CD4-positive, alpha-beta T cell treated with Interleukin-6 for 4 hours (primary cell): ENCODE measurements at places on chromosomes 6 and 20.

DNA sequence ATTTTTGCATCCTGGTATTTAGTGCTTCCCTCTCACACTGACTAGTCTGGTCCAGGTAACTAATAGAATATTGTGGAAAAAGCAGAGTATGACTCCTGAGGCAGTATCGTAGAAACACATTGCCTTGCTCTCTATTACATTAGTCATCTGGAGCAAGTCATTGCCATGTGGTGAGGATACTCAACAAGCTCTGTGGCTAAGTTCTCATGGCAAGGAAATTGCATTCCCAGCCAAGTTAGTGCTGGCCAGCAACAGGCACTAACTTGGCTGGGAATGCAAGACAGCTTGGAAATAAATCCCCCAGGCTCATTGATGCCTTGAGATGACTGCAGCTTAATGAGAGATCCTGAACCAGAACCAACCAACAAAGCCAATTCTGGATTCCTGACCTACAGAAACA is 39.7 kb upstream of the HTR1B start:
- no peak for DNase-seq

DNA sequence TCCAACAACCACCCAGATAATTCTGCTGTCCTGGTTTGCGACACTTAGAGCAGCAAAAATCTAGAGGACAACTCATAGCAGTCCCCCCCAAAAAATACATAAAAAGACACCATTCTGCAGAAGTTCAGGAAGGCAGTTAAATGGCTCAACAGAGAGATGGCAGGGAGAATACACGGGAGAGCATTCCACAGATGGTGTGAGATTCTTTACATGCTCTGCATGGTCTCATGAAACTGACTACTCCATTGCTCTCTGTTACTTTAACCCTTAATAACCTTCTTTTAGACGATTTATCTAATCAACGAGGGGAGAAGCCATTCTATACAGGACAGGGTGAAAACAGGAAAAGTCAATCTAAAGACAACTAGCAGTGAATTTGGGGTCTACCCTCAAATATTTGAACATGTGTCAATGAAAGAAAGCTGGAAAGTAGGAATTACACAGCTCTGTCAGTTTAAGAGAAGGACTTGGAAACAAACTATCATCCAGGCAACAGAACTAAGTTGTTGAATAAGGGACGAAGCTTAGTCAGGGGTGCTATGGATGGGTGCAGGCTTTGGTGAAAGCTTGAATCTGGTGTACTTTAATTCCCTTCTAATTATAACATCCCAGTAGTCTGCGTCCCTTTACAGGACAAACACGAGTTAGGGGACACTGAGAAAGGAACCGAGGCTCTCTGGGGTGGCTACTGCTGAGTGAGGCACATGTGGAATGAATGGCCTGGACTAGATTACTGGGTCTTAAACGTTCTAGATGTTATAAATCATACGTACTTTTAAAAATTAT is 5.1 kb downstream of the PERP start:
- DNase-seq = no peak

- DNase-seq = no peak
Measured at GRCh38 chr6:86936834-86937218, 502 bp upstream of the HTR1E start.

- no peak for DNase-seq
Measured at GRCh38 chr20:61608275-61609085, 356.4 kb downstream of the CDH4 start.

DNA sequence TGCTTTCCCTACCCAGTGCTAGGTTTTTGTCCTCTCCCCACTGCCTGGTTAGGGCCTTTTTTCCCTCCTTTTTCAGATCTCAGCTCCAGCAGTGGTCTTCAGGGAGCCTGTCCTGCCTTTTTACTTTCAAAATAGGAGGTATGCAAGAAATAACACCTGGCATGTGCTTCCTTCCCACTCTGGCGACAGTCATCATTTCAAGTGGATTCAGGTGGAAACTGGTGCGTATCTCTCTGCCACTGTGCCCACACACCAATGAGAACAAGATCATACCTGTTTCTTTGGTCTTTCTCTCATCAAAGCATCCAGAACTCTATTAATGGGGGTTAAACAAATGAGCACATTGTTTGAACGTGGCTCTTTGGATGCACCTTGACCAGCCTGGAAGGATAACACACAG is 95.7 kb upstream of the GGTLC1 start:
- DNase-seq = no peak

DNA sequence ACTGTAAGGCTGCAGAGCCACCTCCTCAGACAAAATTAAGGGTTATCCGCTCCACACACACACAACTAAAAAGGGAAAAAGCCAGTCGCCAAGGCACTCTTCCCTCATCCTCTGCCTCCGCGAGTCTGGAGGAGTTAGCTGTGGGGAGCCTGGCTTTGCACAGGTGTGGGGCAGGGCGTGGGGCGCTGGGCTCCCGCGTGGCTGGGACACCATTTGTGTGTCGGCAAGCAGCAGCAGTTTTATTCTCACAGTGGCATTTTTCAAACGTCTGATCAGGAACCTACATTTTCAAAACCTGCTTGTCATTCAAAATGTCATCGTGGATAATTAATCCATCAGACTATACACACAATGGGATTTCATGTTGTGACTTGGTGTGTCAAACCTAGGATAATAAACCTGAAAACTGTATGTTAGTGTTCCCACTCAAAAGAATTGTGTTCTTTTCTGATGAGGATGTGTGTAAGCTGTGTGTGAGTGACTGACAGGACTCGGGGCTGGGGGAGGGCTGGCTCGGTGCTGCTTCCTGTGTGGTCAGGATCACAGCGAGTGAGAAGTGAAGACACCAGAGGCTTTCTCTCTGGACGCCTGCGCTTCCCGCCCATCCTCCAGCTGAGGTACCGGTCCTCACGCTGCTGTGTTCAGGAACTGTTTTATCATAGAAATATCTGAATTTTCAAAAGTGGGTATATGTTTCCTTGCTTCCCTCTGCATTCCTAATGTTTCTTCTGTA is 83.1 kb downstream of the IRF4 start:
- peak; percentile 85 for DNase-seq

GRCh38 chr6:56856036-56856580 is 98.8 kb upstream of the BEND6 start:
- no peak for DNase-seq

DNA sequence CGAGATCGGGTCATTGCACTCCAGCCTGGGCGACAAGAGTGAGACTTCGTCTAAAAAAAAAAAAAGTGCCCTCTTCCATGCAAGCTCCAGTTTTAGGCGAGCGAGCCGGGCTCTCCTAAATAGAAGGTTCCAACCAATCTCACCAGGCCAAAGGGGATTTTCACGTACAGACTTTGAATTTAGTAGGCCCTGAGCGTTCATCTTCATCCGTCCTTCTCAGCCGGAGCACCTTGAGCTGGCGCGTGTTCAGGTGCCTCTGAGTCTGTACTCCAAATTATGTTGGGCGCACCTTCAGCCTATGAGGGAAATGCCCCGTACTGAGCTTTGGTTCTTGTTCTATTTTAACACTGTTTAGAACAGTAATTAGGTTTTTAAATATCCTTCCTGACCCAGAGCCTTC is 817 bp upstream of the TAP2 start:
- DNase-seq = no peak

GRCh38 chr6:153210083-153210482 is 79.0 kb upstream of the RGS17 start:
- DNase-seq = no peak

DNA sequence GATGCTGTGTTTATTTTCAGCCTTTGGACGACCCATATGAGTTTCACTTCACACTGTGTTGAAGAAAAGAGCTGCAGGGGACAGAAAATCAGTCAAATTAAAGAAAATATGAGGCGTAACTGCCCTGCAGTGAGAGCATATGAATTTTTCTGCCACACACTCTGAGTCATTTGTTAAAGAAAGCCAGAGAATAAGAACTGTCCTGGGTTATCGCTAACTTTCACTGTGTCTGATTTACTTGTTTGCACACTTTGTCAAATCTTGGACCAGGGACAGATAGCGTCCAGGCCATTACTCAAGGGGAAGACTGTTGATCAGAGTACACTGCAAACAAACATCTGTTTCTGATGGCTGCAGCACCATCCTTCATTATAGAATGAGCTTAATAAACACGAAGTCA is 126.8 kb upstream of the AGPAT4 start:
- DNase-seq = no peak

GRCh38 chr20:36812594-36813463 is 39.3 kb upstream of the DSN1 start:
- DNase-seq = no peak

- no peak for DNase-seq
Measured at GRCh38 chr6:2962636-2963035, 8.7 kb downstream of the SERPINB6 start.

GRCh38 chr6:91573826-91574416 is 987.0 kb upstream of the MAP3K7 start:
- no peak for DNase-seq

GRCh38 chr20:13756551-13756950 is 28.2 kb downstream of the ESF1 start:
- no peak for DNase-seq

DNA sequence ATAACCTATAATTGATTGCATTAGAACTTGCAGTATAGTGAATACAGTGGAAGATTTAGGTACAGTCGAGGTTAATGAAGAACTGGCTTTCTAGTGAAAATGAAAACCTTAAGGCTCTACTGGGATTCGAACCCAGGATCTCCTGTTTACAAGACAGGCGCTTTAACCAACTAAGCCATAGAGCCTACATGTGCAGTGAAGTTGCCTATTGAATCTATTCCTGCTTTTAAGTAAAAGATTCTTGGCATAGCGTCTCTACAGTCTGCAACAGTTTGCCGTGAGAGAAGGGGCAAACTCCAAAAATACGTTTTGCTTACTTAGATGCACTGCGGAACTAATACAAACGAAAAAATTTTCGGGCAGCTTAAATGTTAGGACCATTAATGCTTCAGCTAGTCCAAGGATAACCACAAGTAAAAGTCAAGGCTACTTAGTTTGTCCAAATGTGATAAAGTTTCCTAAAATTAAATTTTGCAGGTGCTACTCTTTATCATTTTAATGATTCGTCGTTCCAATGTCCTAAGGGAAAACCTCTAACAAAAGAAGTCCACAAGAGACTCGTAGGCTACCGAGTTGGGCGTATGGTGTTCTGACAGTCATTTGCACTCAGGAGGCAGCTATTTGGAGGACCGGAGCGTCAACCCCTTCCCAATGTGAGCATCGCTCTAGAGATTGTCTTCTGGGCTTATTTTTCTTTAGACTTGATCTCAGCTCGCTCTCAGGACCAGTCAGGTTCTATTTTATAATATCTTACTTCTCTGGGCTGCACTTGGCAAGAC is 31.3 kb upstream of the ZSCAN23 start:
- DNase-seq = no peak

- DNase-seq = no peak
Measured at GRCh38 chr6:93407186-93407585, 12.2 kb downstream of the EPHA7 start.

GRCh38 chr6:74000666-74001490 is 304.9 kb downstream of the CD109 start:
- no peak for DNase-seq

GRCh38 chr6:24971067-24971466 is 35.3 kb upstream of the RIPOR2 start:
- DNase-seq = no peak

GRCh38 chr6:17877196-17877894 is 110.1 kb downstream of the KIF13A start:
- DNase-seq = no peak

DNA sequence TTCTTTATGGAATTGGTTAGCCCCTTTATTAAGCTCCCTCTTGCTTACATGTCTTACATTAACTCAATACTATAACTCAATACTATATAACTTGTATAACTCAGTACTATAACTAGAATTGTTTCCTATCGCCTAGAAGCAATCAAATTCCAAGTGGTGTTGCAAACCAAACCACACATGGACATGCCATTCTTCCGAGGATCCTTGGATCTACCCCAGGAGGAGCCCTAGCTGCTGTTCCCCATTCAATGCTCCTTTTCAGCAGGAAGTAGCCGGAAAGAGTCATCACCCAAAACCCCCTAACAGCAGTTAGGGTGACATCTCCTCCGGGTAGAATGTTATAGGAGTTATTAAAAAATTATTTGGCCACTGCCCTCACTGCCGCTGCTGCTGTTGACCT is 40.5 kb downstream of the PLN start:
- DNase-seq = no peak

DNA sequence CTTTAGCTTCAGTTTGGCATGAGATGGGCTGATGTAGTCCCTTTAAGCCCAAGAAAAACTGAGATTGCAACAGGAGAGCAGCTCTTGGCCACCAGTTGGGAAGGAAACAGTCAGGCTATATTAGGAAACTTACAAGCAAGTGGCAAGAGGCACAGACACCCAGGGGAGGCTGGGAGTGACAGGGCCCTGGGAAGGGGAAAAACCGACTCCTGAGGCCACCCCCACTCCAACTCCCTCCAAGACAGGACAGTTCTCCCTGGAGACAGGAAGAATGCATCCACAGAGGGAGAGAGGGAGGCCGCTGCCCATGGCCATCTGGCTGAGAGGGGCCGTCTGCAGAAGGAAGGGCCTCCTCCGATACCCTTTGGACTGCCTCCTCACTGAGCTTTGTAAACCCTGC is 20.5 kb downstream of the JPH2 start:
- no peak for DNase-seq

DNA sequence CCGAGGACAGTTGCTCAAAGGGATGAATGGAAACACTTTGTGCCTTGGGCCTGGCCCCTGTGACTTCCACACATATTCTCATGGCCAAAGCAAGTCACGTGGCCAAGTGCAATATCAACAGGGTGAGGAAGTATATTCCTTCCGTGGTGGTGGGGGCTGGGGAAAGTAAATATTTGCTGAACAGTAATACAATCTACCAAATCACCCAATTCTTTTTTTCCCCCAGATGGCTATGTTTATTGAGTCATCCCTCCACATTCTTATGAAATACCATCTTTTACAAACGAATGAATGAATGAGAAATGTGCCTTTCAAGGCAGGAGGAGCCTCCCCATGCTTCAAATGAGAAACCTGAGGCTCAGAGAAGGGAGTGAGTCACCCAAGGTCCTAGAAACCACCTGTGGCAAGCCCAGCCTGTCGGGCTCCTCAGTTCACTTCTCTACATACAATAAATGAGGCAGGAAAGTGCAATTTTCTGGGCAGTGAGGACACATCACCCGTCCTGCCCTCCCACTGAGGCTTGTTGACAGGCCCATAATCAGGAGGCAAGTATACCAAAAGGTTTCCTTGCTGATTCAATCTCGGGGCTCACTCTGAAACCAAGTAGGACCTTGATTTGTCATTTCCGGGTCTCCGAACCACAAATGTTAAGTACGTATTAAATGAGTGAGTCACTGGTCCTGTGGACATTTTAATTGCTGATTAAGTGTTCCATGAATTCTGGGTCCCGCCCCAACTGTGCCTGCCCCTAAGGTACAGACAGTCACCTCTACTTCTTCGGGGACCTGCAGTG is 25.3 kb upstream of the TOP1 start:
- peak; percentile 69 for DNase-seq
